ENCODE measurements at places on chromosomes 6 and 20.
A peak's percentile ranks its signal among the peaks of the same experiment; 100 is the strongest.

GRCh38 chr6:148851683-148852556 is 105.1 kb downstream of the UST start:
- no peak for DNase-seq

DNA sequence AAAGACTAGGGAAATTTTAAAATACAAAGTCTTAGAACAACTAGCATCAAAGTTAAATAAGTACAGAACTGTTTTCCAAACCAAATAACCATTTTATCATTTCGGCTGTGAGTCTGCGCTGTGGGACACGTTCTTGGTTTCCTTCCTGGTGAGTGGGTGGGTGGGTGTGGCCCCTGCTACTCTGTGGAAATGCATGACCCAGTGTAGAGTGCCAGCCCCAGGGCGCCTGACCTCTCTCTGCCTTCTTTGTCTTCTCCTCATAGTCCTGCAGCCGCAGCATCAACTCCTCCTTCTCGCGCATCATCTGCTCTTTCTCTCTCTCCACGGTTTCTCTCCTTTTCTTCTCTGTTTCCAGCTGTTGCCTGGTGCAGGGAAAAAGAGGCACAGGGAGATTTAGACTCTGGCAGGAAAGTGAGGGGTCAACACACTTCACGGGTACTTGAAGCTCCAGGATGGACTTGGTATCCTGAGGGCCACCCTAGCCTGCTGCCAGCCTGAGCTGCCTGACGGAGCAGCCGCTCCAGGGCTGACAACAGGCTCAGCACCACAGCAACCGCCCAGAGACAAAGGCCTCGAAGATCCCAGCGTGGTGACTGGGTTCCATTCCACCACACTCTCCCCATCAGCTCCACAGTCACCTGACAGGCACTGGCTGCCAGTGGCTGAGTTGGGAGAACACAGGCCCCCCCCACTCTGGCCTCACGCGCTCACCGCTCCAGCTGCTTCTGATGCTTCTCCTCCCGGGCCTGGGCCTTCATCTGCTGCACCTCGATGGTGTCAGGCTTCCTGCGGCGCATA is 48.4 kb downstream of the EZR start:
- DNase-seq = no peak

DNA sequence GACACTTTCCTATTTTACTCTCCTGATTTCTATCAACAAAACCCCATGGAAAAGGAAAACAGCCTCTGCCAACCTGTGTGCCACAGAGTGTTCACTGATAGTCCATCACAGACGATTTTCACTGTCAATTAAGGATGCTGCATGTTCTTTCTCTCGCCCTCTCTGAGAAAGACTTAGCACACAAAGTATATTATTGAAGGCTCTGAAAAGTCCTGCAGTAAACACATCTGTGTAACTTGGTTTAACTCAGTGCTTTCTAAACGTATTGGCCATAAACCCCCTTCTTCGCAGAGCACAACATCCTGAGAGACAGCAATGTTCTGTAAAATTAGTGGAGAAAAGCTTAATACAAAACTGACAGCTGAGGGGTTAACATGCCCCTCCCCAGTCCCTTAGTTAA is 26.6 kb downstream of the MDGA1 start:
- no peak for DNase-seq

- DNase-seq = no peak
These were observed 6.8 kb upstream of the TSHZ2 start for GRCh38 chr20:52965380-52965779.

GRCh38 chr20:63518946-63519667 is 1.5 kb upstream of the PPDPF start:
- DNase-seq = no peak

DNA sequence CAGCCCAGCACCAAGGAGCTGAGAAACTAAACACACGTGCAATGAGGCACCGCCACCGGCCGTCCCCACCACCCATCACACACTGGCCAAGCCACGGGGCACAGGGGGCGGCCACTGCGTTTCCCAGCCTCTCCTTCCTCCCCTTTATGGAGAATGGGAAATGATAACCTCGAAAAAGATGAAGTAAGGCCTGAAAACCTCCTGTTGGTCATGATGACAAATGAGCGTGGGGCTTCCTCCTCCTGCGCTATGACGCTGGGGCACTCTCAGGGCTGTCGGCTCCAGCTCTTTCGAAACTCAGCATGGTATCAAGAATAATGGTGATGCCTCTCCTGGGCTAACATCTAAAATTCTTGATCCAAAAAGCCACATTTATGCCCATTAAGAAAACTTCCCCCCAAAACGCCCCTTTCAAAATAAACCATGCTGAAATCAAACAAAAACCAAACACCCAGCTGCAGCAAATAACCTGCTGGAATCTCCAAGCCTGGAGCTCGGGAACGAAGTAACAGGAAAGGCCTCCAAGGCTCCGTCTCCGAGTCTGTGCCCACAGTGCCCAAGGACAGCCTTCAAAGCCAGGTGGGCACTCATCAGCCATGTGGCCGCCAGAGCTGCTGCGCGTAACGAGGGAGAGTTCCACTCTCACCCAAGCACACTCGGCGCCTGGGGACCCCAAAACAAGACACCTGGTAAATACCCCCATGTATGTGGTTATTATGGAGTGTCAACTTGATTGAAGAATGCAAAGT is 50.0 kb downstream of the TAF4 start:
- DNase-seq = no peak

DNA sequence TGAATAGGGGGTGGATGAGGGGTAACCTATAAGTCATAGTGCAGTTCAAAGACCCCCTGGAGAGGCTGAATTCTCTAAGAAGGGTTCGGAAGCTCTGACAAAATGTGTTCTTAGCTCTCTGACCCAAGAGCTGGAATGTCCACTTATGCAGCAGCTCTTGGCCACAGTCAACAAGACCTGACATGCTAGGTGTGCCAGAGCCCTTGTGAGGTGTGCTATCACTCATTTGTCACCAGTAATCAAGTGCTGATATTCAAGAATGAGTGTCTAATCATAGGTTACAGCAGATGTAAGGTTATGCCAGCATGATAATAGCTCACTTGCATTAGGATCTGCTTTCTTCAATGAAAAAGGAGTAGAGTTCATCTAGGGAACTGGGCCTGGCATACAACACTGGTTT is 28.1 kb downstream of the TOMM6 start:
- no peak for DNase-seq

- DNase-seq = no peak
These were observed 359.0 kb downstream of the ESR1 start for GRCh38 chr6:152166497-152166896.

GRCh38 chr6:106568530-106568929 is 60.8 kb downstream of the RTN4IP1 start:
- DNase-seq = no peak

DNA sequence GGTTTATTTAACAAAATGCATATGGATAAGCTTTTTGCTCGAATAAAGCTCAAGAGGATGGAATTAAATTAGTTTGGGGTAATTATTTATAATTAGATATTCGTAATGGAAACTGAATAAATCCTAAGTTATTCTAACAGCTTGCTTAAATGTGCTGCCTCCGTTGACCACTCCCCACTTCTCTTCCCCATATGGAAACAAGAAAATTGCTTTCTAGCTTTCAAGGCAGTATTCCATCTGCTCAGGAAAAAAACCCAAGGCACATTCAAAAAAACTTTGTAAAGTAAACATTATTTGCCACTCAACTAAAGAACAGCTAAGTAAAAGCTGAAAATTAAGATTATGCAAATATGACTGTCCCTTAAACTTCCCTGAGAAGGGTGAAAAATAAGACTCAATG is 369.2 kb downstream of the HAO1 start:
- DNase-seq = no peak

DNA sequence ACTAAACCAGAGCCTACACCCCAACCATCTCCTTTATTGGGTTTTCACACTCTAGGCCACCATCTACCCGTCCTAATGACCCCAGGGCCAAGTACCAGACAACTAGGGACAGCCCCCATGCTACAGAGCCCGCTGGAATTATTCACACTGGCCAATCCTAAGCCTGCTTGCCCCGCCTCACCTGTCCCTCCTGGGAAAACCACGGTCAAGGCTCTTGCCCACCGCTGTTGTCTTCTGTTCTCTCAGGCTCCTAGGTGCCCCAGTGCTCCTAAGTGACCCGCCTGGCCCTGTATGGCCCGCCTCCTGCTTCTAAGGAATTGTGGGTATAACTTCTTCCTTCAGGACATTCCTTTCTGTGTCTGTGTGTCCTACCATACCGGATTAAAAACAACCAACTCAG is 453.4 kb downstream of the CD83 start:
- no peak for DNase-seq

DNA sequence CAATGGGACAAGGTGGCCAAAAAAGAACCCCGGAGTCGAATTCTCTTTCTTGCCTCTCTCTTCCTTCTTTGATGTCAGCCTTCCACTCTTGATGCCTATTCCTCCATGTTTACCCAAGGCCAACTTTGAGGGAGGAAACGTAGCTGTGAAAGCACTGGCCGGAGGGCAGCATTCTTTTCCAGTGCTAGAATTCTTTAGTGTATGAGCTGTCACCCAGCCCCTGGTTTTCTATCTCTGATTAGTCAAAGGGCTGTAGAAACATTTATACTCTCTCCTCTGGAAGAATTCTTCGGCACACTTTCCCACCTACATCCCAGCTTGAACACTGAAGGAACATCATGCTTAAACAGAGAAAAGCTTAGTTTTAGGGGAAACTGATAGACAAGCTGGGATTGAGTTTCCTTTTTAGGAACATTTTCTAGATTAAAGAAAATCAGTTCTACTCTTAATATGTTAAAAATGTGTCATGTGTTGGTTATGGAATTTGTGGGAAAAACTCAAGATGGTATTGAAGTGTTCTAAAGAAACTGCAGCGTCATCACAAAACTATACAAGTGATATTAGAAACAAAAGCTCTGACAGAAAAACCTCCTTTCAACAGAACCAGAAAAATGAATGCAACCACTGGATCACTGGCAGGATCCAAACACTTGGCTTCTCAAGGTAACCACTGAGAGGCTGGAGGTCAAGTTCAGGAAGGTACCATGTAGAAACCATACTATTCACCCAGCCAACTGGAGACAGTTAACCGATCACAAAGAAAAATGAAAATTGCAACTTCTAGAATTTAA is 20.7 kb upstream of the UTRN start:
- DNase-seq = peak; percentile 89

DNA sequence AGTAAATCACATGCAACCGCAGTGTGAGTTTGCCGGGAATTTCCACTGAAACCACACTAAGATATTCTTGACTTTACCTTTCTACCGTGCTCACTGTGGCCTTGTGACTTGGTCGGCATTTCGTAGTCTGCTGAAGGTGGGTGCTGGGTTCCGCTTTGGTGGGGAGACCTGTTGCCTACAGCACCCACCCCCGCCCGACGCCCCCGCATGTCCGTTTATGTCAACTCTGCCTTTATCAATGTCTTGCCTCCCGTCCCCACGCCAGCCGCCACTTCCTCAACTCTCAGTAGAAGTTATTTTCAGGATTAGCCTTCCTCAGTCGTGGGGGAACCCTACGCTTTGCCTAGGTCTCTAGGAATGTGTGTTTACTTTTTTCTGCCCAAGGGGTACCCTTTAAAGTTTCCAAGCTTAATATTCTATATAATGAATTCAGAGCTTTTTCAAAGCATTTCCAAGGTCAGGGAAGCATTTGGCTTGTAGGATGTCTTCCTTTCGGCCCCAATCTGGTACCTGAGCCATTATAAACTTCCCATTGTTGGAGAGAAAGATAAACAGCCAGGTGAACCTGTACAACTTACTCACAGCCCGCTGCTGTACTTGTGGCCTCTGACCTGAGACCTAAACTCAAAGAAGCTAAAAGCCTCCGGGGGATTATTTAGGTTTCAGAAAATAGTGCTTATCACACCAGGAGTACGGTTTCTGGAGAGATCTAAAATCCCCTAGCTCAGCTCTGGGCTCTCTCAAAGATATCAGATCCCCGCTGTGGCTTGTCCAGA is 54.2 kb downstream of the TBC1D7 start:
- no peak for DNase-seq

GRCh38 chr20:51156041-51156982 is 133.4 kb upstream of the KCNG1 start:
- peak; percentile 30 for DNase-seq

All from mesenchymal stem cell (in vitro differentiated cells and primary cell).